Stimulated activated CD8-positive, alpha-beta memory T cell treated with anti-CD3 and anti-CD28 coated beads, Interleukin-4, amount 100 ng/mL, for 1 hour (primary cell): ENCODE measurements at places on chromosomes 4 and X.

- DNase-seq, result no peak
Observed at GRCh38 chr4:47222276-47222675, 190.9 kb downstream of the GABRB1 start.

GRCh38 chr4:161321706-161322105 lies 842.1 kb downstream of the FSTL5 start:
- DNase-seq, result no peak

DNA sequence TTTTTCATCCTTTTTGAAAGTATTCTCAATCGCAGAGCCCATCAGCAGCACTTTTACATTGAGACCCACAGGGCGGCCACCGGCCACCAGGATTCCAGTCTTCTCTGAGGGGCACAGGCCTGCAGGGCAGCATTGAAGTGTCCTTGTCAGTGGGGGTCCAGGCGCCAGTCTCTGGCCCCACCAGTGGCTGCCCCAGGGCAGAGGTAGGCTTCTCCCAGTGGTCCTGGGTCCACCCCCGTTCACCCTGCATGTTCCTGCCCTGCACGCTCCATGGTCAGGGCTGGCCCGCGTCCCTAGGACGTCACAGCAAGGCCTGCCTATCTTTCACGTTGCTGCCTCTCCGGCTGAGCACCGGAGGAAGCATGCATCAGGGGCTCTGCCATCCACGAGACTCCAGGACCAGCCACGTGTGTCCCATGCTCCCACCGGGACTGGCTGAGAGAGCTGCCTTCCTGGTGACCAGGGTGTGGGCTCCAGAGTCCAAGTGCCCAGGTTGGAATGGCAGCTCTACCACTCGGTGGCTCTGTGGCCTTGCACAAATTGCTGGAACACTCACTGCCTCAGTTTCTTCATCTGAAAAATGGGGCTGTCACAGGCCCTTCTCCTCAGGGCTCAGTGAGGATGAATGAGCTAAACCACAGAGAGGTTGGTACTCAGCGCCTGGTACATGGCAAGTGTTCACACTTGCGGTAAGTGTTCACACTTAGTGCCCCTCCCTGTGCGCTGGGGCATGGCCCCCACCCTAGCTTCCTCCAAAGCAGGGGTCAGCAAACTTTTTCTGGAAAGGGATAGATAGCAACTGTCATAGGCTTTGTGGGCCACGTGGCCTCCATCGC lies 30.7 kb upstream of the JAKMIP1 start:
- DNase-seq, result no peak

GRCh38 chr4:150063128-150063527 lies 15.1 kb upstream of the DCLK2 start:
- no peak for DNase-seq

DNA sequence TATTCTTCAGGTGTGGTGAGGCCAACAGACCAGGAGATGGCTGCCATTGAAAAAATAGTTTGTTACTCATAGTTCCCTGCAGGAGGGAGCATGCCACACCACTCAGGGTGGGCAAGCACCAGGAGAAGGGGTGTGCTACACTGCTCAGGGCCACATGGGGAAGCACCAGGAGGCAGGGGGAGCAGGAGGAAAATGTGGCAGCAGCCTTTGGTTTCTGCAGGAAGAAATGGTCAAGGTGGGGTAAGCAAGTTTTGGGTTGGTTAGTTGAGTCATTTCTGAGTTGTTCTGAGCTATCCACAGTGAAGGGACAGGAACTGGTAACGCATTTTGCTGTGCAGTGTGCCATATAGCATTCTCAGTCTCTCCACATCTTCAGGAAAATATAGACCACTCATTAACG lies 23.8 kb downstream of the FGFBP1 start:
- DNase-seq, result no peak

- DNase-seq, result no peak
Observed at GRCh38 chr4:147753047-147753446, 21.2 kb downstream of the ARHGAP10 start.

DNA sequence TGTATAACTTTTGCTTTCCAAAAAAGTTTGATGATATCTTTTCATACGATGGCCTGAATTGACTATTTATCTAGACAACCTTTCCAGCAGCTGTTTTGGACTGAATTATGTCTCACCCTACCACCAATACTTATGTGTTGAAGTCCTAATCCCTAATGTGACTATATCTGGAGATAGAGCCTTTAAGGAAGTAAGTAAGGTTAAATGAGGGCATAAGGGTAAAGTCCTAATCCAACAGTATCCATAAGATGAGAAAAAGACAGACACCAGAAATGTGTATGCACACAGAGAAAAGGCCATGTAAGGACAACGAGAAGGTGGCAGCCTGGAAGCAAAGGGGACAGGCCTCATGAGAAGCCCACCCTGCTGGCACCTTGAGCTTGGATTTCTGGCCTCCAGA lies 86.6 kb upstream of the PPARGC1A start:
- no peak for DNase-seq

GRCh38 chr4:123291329-123291728 lies 105.3 kb upstream of the SPRY1 start:
- DNase-seq, result no peak

DNA sequence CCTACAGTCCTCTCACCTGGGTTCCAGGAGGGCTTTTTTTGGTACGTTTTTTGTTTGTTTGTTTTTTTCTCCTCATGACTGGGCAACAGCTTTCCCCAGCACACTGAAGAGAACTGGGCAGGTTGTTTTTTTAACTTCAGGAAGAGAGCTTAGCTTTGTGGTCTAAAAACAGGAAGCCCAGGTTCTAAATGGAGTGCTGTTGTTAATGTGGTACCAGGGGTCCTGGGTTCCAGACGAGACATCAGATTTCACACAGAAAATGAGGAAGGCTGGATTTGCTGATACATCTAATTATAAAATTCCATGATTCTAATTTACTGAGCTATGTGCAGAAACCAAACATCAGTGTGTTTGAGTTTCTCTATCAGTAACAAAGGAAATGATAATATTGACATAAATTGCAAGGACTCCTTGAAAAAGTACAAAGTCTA lies 4.2 kb downstream of the MYOZ2 start:
- DNase-seq, result no peak

- DNase-seq, result no peak
Observed at GRCh38 chrX:21747558-21747957, 10.4 kb downstream of the SMPX start.

DNA sequence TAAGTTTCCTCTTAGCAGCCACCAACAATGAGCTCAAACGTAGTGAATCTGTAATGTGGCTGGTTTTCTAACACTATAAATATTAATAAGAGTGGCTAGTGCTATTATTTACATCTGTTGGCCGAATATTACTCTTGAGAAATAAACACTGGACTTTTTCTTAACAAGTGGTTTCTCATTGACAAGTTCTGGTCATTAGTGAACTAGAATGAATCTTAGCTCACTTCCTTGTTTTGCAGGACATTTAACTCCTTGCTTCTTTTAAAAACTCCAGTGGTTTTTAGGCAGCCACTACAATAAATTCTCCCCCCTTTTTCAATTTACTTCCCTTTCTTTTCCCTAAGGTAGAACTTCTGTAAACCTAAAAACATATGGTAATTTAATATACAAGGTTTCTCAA lies 177.2 kb downstream of the ARAP2 start:
- DNase-seq, result no peak

GRCh38 chr4:85806334-85806733 lies 331.4 kb downstream of the ARHGAP24 start:
- DNase-seq, result no peak
